ENCODE measurements at places on chromosomes 16 and 17.

DNA sequence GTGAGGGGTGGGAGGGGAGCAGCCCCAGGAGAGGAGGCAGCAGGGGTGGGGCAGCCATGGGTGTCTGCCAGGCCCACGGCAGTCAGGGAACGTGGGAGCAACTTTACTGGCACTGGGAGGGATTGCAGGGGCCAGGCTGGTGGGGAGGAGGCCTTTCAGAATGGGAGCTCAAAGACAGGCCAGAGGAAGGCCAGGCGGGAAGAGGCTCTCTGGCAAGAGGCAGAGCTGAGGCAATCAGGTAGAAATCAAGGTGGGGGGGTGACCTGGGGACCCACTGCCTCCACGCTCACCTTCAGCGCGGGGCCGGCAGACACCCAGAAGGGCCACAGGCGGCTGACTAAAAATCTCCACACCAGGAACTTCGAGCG, 11.9 kb upstream of the GSE1 start:
- no peak for DNase-seq

DNA sequence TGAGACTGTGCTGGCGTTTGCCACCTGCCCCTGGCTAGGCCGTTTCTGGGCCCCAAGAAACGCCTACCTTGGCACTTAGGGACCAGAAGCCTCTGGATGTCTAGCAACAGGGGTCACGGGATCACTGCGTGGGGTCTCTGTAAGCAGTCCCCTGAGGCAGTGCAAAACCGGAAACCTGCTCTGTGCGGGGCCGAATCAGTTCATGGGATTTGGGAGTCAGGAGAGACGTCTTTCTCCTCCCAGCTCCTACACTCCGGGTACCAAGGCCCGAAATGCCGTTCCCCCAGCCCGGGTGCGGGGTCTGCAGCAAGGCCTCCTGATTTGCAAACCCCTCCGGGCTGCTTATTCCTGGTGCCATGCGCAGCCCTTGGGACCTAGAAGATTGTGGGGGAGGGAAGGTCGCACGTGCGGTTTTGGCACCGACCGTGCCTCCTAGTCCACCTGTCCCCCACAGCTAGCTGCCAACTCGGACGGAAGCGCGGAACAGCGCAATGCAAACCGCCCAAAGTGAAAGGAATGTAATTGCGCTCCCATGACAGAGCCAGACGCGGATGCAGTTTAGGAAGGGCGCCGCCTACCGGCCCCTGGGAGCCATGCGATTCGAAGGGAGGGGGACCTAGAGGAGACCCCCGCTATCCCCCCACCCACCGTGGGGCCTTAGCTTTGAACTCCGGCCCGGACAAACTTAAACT, 6.5 kb downstream of the IRX5 start:
- peak; percentile 38 for DNase-seq

DNA sequence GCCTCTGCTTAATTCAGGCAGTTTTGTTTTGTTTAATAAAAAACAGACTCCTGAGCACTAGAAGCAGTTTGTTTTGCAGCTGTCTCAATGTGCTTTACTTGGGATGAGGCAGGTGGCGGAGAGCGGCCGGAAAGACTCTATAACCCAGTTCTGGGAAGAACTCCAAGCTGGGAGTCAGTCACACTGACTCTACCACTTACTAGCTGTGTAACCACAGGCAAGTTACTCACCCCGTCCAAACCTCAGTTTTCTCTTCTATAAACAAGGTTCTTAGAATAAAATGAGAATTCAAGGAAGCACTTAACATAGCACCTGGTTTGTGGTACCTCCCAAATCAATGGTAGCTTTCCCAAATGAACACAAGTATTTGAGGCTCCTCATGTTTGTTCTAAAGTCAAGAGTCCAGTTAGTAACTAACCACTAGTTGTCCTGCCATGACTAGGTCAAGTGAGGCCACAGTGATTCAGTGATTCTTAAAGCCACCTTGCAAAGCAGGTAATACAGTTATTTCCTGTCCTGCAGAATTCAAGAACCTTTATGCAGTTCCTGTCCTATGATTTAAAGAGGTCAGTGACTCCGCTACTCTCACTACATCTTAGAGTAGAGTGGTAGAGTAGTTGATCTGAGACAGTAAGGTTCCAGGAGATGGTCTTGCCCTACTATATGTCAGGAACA, 2.7 kb downstream of the TXNDC17 start:
- DNase-seq, result no peak

- no peak for DNase-seq
Measured at GRCh38 chr16:29808219-29808900, 2.0 kb downstream of the MAZ start.

- no peak for DNase-seq
Measured at GRCh38 chr17:4969047-4969550, 1.5 kb upstream of the SPAG7 start.
